ENCODE measurements at places on chromosomes 2 and 18.

GRCh38 chr2:36438449-36438977 lies 82.9 kb downstream of the CRIM1 start:
- DNase-seq, result peak; percentile 92

DNA sequence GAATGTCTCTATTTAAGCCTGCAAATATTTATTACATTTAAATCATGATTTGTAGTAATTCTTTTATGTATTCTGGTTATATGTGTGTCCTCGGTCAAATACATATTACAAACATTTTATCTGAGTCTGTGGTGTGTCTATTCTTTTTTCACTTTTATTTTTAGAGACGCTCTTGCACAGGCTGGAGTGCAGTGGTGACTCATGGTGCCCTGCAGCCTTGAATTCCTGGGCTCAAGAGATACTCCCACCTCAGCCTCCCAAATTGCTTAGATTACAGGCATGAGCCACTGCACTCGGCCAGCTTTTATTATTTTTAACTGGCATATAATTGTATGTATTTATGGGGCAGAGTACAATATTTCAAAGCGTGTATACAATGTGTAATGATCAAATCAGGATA lies 47.5 kb downstream of the ARID5A start:
- no peak for DNase-seq

- DNase-seq, result no peak
Measured at GRCh38 chr2:187875261-187876141, 321.3 kb upstream of the TFPI start.

GRCh38 chr2:175844169-175844568 lies 157.9 kb downstream of the LNPK start:
- no peak for DNase-seq

GRCh38 chr2:231720987-231721966 lies 13.0 kb downstream of the PTMA start:
- no peak for DNase-seq
